Osteoblast (primary cell): ENCODE measurements at places on chromosomes 13 and 19. TPM values are rescaled to one million over a fixed set of nuclear protein-coding genes. Genes with fewer than 3 reads are reported as not detected.

TEX29 gene
- 0.36 TPM in 1 of 2 replicates, not detected in the other for total RNA-seq

SYCN gene
- not detected in 2 replicates for total RNA-seq

DNA sequence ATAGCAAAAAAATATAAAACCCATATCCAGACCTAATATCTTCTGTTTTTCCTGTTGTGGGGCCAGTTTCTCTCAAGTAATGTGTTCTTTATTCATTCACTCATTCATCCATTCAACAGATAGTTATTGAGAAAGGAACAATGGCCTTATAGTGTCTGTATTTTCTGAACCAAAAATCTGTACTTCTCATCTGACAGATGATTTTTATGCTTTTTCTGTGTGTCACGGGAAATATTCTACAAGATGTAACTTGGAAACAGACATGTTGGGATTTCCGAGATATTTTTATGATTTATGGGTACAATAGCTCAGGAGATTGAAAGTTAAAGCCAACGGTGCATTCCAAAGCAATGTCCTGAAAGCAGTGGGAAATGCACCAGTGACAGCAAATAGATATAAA, 5.7 kb downstream of the ACOD1 start:
- DNase-seq, result no peak
- no peaks in the 10 kb centered on the region for H3K4me1 ChIP-seq
- H3K27me3 ChIP-seq, result peaks cover 3% of the 10 kb centered on the region
- H3K27ac ChIP-seq, result no peak overlapping the region

DNA sequence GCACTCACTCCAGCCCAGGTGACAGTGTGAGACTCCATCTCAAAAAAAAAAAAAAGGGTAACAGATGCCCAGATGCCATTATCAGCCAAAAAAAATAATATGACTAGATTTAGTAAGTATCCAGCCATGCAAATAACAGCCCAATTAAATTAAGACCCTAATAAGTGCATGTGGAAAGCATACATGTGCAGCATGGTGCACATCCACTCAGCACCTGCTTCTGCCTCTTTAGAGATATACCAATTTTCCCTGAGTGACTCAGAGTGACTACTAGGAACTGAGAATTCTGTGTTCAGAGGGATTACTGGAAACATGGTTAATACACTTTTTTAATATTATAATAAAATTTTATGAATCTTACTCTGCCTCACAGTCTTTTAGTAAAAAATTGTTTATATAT, 29.8 kb upstream of the ZNF675 start:
- no peaks in the 10 kb centered on the region for H3K4me1 ChIP-seq
- DNase-seq, result no peak
- H3K4me3 ChIP-seq, result no peak overlapping the region
- H3K36me3 ChIP-seq, result no peaks in the 10 kb centered on the region
- H3K27me3 ChIP-seq, result no peaks in the 10 kb centered on the region

DNA sequence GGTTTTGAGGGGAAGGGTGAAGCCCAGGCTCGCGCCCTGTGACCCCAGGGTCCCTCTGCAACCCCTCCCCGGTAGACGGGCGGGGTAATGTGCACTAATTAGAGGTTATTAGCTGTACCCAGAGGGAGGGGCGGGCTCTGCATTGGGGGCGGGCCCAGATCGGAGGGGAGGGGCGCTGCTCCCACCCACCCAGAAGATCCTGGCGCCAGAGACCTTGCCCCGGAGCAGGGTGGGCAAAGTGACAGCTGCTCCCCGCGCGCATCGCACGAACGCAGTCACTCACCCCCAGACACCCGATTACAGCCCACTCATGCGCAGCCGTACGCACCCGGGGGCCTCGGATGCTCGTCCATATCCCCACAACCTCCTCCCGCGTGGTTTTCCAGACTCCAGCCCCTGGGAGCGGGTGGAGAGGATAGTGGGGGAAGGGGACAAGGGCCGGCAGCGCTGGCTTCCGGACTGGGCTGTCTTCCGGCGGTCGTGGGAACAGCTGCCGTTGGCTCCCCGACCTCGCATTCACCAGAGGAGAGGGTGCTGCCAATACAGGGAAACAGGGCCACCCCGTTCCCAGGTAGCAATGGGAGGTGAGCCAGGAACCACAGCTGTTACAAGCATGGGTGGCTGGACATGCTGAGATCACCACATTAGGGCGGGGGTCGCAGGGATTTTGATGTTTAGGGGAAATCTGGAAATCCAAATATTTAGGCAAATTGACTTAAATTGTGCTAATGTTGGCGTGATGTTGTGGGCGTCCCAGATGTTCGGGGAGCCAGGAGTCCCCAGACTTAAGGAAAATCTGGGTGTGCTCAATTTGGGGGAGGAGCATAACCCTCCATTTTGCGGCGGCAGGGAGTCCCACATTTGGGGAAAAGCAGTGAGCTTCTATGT, 2.9 kb upstream of the HOOK2 start:
- DNase-seq, result peak; percentile 98
- H3K27ac ChIP-seq, result peak overlapping the region; percentile 98
- H3K4me1 ChIP-seq, result peaks cover 42% of the 10 kb centered on the region
- H3K27me3 ChIP-seq, result no peaks in the 10 kb centered on the region

- H3K27me3 ChIP-seq, result no peaks in the 10 kb centered on the region
- H3K27ac ChIP-seq, result no peak overlapping the region
- H3K36me3 ChIP-seq, result no peaks in the 10 kb centered on the region
- DNase-seq, result no peak
- no peaks in the 10 kb centered on the region for H3K4me1 ChIP-seq
- H3K4me3 ChIP-seq, result no peak overlapping the region
Observed at GRCh38 chr19:54606891-54607784, 13.7 kb downstream of the LILRA1 start.
